ENCODE measurements at places on chromosomes 3 and 15. TPM values are rescaled to one million over a fixed set of nuclear protein-coding genes. Genes with fewer than 3 reads are reported as not detected.

DNA sequence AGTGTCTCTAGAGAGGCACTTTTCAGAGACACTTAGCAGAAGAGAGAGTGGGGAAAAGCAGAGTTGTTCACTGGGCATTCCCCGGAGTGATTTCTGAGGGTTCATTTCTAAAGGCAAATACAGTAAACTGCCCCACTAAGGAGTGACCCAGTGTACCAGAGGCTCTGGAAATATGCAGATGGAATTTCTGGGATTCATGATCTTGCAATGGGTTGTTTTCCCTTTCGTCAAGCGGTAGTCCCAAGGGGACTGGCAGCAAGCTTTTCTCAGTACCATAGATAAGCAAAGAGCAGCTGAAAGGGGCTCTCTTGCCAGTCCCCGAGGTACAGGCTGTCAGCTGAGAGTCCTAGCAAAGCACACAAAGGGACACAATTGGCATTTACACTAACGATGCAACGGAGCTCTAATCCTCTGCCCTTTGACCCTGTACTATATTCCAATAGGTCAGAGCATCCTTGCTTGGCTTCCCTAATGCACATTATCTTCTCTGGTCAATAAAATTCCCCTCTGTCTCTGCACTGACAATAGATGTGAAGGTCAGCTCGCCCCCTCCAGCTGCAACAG lies 155.6 kb downstream of the SEMA6D start:
- no peak for DNase-seq

Gene CEP19
- 7.3 TPM for total RNA-seq

Gene SLC35A5
- total RNA-seq = 25.1 TPM

DNA sequence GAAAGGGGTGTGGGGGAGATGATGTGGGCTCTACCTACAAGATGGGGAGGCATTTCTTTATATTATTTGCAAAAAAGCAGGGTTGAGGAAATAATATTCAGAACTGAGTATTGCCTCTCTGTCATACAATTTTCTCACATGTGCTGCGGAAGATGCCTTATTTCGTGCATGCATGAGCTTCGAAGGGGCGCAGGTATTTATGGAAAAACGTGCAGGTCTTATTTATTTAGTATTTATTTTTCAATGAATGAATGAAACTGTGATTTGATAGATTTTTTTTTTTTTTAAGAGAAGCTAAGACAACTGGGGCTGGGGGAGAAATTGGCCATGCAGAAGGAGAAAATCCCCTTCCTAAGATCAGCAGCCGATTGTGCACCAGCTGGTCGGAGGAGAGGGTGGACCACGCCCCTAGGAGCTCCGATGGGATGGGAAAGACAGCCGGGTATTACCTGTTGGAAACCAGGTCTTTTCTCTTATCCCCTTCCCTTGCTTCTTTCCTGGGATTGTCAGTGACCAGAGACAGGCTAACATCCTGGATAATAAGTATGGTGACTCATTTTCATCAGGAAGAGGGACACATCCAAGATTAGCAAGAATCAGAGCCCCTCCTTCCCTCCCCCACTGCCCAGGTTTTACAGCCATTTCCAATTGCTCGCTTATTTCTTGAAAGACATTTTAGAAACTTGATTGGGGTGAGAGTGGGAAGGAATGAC lies 875 bp downstream of the GAP43 start:
- DNase-seq = no peak
